Fibroblast of skin of right quadriceps (primary cell): ENCODE measurements at places on chromosomes 13 and 19.
A peak's percentile ranks its signal among the peaks of the same experiment; 100 is the strongest.

GRCh38 chr13:33381906-33382305, 96.4 kb upstream of the STARD13 start:
- DNase-seq = no peak

- DNase-seq = no peak
Observed at GRCh38 chr19:39046037-39046821, 13.9 kb upstream of the FBXO27 start.

- no peak for DNase-seq
Observed at GRCh38 chr13:45209229-45209628, 8.4 kb upstream of the KCTD4 start.

- DNase-seq = no peak
Observed at GRCh38 chr13:87124785-87125074, 546.4 kb upstream of the SLITRK5 start.

- DNase-seq = no peak
Observed at GRCh38 chr19:50712833-50713232, 6.8 kb downstream of the SHANK1 start.

DNA sequence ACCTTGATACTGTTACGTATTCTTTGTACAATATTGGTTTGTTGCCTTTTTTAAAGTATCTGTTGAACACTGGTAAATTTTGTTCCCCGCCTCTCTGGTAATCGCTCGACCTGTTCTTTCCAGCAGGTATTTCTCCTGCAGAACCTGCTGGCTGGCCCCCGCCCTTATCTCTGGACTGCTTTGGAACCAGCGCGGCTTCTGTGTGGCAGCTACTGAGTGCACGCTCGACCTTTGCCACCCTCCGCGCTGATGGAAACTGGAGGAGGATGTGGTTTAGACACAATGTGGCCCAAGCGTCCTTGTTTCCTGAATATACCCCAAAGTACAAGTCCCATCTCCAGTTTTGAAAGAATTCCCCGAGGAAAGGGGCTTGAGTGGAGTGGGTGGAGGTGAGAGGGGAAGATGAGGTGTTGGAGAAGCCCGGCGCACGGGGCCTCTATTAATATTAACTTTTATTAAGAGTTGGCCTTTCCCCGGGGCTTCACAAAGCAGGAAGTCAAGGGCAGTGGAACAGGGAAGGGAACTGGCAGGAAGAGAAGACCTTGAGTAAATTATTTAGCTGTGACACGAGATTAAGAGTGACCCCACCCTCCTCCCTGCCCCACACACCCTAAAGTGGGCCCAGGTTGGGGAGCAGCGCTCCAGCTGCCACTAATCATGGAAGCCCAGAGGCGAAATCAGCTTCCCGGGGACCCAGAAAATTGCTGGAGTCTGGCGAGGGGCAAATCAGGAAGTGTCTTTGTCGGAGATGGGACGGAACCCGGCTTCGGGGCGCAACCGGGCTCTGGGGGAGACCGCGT, 16.0 kb downstream of the CDX2 start:
- no peak for DNase-seq

DNA sequence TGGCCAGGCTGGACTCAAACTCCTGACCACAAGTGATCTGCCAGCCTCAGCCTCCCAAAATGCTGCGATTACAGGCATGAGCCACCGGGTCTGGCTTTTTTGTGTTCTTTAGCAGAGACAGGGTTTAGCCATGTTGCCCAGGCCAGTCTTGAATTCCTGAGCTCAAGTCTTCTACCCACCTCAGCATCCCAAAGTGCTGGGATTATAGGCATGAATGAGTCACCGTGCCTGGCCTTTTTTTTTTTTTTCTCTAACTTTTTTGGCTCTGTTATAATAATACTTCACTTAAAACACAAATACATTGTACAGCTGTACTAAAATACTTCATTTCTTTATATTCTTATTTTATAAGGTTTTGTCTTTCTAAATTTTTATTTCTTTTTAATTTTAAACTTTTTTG, 599.5 kb upstream of the PCDH9 start:
- peak; percentile 1 for DNase-seq

- no peak for DNase-seq
Observed at GRCh38 chr19:4754248-4754647, 30.6 kb upstream of the DPP9 start.

DNA sequence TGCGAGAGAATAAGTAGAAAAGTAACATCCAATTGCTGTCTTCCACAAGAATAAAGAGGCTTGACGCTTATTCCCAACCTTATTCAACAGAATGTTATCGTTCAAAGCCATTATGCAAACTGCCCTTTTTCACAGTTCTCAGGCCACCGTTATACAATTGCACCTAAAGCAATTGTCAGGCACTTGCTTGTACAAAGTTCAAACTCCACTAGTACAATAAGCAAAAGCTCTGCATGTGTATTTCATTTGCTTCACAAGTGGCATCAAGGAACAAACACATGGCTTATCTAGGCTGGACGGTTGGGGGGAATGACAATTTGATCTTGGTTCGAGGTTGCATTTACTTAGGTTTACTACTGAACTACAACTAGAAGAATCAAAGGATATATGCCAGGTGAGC, 815.6 kb downstream of the EFNB2 start:
- no peak for DNase-seq

DNA sequence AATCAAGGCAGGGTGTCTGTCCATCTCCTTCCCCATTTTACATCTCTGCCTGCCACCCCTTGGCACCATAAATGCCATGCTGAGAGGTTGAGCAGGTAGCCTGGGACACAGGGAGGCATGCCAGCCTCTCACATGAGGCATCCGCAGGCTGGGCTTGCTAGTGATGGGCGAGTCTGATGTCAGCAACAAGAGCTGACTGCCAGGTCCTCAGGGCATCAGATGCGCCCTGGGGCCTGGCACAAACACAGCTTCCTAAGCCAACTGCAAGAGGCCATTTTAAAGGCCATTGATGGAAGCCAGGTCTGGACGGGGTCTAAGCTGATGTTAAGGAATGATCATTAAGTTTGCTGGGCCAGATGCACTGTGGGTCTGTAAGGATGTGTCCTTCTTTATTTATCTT, 34.6 kb downstream of the MYH14 start:
- no peak for DNase-seq

- no peak for DNase-seq
Observed at GRCh38 chr13:110118106-110118505, 188.9 kb downstream of the COL4A1 start.

GRCh38 chr19:5804516-5805461, at the start of gene NRTN:
TSS of gene NRTN (plus strand) at chr19:5805067. CDS start at chr19:5824166, 19,099 bp downstream.
- DNase-seq = no peak
